ENCODE measurements at places on chromosomes 2 and 18.

- no peak for DNase-seq
Measured at GRCh38 chr2:147630585-147630984, 214.2 kb upstream of the ACVR2A start.

- DNase-seq = peak; percentile 28
Measured at GRCh38 chr18:58140387-58141325, 96.6 kb downstream of the NEDD4L start.

DNA sequence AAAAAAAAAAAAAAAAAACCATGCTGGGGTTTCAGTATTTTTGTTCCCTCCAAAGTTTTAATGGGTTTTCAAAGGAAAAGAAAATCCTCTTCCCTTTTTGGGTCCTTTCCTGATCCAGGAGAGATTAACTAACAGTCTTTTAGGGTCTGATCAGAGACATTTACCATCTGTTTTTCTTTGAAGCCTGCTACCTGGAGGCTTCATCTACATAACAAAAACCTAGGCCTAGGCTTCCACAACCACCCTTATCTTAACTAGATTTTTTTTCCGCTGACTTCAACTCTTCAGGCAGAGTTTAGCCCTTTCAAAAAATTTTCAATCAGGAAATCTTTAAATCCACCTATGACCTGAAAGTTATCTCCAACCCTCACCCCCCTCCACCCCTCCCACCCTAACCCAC is 154.7 kb downstream of the MBD2 start:
- no peak for DNase-seq

DNA sequence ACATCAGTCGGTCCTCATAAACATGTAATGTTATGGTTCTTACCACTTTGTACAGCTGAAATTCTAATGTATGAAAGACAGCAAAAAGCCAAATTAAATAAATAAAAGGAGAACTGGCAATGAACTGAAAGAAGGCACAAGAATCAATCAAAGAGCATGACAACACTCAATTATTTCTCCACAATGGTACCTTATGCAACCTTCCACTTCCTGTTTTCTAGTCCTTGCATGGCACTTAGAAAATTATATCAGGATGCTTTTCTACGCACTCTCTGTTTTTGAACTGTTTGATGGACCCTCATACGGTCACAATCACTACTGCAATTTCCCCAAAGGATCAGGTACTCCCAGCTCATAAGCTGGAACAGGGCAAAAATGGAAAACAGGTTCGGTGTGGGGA is 81.6 kb downstream of the EPB41L3 start:
- DNase-seq = no peak

- no peak for DNase-seq
Measured at GRCh38 chr2:178473931-178474330, 4.5 kb downstream of the FKBP7 start.

DNA sequence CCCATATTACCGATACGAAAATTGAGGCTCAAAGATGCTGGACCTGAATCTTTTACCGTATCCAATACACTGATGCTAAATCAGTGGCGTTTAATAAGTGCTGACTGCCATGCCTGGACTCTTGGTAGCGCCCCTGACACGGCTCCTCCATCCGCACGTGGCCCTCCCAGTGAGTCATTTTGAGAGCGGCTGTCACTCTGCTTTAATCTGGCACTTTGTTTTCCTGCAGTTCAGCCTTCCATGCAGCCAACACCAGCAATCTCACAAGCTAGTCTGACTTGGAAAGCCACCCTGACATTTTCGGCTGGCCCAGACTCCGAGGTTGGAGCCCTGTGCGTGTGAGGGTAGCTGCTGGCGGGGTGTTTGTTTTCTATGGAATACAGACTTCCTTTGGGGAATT is 155.1 kb upstream of the LMAN1 start:
- DNase-seq = no peak

DNA sequence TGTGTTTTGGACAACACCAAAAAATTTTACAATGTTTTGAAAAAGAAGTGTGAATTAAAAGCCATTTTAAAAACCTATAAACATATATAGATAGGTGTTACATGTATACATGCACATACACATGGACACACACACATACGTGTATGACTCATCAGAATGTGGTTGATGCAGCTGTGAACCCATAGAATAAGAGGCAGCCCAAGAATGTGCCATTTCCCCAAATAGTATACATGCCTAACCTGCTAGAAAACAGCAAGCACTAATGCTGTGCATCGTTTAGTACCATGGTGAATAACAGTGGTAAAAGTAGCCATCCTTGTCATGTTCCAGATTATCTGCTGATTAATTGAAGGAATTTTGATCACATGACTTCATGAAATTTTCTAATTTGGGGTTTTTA is 149.0 kb downstream of the DSEL start:
- DNase-seq = no peak

GRCh38 chr2:64348386-64349130 is 105.4 kb upstream of the LGALSL start:
- DNase-seq = no peak

DNA sequence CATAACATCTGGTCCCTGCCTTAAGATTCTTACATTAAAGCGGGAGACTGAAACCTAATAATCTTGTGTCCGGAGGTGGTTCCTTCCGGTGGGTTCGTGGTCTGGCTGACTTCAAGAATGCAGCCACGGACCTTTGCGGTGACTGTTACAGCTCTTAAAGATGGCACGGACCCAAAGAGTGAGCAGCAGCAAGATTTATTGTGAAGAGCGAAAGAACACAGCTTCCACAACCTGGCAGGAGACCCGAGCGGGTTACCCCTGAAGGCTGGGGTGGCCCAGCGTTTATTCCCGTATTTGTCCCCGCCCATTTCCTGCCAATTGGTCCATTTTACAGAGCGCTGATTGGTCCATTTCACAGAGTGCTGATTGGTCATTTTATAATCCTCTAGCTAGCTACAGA is 122.3 kb upstream of the SIX2 start:
- DNase-seq = no peak

DNA sequence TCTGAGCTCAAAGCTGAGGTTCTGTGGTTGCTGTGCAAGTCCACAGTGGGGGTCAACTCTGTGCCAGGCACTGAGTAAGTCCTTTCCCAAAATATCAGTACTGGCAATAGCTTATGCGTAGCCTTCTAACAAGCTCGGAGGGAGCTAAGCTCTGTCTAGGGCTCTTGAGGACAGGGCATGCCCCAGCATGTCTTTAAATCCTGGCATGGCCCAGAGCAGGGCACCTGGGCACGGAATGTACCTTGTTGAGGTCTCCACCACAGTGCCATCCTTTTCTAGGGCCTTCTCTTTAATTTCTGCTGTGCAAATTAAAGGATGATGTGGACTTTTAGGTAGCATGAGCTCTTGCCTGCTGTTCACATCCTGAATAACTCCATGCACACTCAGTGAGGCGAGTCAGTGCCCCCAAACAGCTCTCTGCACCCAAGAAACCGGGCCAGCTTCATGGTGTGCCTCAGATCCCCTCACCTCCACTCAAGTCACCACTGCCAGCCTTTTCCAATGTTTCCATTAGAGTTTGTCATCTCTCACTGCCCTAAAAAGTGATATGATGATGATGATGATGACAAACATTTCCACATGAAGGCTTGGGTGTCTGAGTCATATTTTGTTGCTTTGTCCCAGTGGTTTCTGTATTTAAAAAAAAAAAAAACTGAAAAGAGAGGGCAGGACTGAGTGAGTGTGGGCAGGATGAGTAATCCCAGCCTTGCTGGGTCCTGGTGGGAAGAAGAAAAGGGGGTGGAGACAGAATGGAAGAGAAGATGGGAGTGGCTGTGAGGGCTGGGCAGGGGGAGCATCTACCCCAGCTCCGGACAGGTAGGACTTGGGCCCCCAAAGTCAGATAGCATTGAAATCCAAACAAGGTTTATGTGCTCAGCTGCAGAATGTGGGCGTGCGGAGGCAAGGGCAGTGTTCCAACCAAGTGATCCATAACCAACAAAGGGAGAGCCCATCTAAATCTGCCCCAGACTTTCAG is 78.9 kb downstream of the ZBTB7C start:
- DNase-seq = peak; percentile 78

- DNase-seq = no peak
Measured at GRCh38 chr18:49400398-49401072, 59.9 kb downstream of the DYM start.

- DNase-seq = peak; percentile 78
Measured at GRCh38 chr2:5691221-5691984, 781 bp upstream of the SOX11 start.

All from NCI-H510A treated with DMSO at 0.1 percent for 48 hours (cell line).